Activated CD8-positive, alpha-beta memory T cell treated with anti-CD3 and anti-CD28 coated beads for 1 hour (primary cell): ENCODE measurements at places on chromosomes 6 and 20.

DNA sequence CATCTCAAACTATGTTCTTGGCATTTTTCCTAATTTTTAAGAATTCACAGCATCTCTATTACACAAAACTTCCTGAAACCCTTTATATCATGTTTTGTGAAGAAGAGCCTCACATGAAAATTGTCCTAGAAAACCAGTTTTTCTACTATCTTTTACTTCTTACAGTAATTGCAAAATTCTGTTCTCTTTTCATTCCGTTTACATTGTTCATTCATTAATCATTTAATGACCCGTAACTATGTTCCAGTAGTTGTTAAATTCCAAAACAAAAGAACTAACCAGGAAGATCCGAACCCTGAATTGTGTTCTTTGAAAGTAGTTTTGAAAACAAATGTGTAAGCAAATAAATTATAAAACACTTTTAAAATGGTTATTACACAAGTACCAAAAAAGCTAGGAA is 597.0 kb downstream of the EYS start:
- DNase-seq: no peak

DNA sequence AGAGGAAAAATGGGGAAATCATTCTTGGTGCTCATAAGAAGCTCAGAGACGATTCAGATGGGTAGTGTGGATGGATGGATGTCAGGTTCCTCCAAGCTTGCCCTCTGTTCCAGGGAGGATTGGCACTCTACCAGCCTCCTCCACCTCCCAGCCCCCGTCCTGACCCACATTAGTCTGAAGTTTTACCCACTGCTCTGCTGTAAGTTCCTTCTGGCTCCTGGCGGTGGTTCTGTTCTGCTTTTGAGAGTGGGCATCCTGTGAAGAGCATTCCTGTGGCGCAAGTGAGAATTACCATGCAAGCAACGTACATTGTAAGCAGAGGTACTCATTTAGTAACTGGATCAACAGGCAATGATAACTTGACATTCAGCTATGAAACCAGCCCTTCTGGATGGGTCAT is 103.4 kb downstream of the SYNDIG1 start:
- no peak for DNase-seq

- no peak for DNase-seq
Observed at GRCh38 chr20:36261389-36262105, 25.3 kb downstream of the AAR2 start.

DNA sequence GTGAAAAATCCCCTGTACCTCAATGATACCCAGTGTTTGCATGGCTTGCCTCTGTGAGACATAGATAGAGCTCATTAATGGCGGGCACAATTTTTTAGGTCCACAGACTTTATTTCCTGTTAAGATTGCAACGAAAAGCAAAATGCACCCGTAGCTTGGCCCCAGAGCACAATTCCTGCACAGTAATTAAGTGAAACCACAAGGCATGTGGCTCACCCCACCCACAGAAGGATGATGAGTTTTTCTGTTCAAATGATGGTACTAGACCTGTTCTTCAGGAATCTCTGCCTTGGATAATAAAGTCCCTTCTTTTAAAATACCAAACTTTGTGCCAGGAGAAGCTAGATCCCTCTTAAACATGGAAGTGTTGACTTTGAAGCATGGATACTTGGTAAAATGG is 738.1 kb downstream of the QKI start:
- DNase-seq: no peak

DNA sequence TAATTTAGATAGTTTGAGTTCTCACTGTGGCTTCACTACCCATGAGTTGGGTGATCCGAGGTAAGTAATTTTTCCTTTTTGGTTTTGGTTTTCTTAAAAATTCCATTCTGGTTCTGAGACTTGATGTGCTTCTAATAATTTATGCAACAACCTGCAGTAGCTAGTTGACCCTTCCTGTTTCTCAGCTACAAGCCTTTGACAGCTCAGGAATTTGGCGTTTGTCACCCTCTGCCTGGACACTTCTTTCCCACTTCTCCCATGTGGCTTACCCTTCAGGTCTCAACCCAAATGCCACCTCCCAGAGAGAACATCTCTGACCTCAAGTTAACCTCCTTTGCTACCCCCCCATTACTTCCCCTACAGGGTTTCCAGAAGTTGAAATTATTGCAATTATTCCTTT is 49.7 kb upstream of the TSHZ2 start:
- DNase-seq: no peak

DNA sequence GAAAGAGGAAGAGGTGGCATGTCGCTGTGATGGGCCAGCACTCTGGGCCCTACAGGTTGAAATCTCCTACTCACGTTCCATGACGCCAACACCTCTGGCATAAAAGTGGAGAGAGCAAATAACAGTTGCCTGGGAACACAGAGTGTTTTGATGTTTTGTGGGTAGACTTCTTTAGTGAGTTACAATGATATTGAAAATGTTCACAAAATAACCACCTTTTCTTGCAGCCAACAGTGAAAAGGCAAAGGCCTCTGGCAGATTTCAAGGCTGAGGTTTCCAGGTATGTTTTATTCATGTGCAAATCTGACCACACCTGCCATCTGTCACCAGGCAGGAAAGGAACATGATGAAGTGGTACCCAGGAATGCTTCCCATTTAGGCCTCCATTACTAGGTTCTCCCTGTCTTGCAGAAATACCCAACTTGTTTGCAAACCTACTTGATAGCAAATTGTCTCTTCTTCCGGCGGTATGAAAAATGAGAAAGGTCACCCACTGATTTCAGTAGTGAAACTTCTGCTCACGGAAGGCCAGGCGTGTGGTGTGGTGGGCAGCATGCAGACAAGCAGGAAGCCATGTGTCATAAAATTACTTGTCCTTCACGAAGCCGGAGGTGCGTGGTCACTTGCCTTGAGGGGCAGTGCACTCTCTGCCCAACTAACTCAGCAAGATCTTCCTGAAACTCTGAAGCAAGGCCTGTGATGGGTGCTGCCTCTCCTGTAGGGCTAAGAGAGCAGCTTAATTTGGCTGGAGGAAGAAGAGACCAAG is 299.1 kb upstream of the PRDM1 start:
- no peak for DNase-seq

DNA sequence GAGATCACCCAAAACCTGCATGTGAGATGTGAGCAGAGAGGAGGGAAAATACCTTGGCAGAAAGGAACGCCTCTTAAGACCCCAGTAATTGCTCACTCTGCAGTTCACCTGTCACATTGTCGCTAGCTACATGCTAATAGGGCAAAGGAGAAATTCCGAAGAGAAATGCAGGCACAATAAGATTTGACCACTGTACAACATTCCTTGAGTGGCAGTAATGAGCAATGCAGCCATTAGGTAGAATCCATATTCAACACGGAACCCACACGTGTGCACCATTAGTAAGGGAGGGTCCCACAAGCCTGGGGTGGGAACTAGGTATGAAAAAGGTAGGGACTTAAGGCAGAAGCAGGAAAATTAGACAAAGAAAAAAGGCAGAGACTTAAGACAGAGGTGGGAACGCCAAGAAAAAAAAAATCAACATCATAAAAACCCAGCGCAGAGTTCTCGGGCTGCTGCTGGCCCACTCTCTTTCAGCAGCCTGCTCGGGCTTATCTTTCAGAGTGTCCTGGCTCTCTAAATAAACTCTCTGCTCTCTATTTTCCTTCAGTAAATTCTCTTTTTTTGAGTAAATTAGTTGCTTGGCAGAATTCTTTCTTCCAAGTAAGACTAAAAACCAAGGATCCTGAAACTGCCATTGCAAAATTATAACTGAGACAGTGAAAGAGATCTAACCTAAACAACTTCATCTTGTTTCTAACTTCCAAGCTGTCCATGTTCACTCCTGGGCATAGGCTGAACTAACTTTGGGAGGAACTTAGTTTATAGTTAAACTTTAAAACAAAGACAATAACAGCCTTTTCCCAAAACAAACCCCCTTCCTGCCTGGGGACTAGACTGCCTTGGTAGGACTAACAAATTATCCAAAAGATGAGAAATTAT is 116.5 kb downstream of the CD24 start:
- DNase-seq: no peak

DNA sequence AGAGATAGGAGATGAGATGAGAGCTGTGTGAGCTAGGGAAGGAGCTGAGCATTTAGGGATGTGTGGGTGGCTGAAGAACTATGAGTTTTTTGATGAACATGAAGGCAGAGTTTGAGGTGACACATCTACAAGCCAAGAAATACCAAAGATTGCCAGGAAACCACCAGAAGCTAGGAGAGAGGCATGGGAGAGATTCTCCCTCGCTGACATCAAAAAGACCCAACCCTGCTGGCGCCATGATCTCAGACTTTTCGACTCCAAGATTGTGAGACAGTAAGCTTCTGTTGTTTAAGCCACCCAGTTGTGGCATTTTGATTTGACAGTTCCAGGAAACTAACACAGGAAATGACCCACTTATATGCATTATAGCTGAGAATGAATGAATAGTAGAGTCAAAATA is 790.9 kb downstream of the TFAP2A start:
- DNase-seq: no peak

- DNase-seq: no peak
Observed at GRCh38 chr20:4507288-4507719, 214.4 kb upstream of the PRND start.
